Renal cortical epithelial cell (primary cell): ENCODE measurements at places on chromosomes 4 and X.

- DNase-seq = peak; percentile 100
Observed at GRCh38 chr4:13907255-13907751, 279.8 kb upstream of the BOD1L1 start.

GRCh38 chr4:47667552-47667951 is 170.3 kb downstream of the CORIN start:
- DNase-seq = no peak

- DNase-seq = no peak
Observed at GRCh38 chr4:38856046-38856445, 571 bp downstream of the TLR6 start.

DNA sequence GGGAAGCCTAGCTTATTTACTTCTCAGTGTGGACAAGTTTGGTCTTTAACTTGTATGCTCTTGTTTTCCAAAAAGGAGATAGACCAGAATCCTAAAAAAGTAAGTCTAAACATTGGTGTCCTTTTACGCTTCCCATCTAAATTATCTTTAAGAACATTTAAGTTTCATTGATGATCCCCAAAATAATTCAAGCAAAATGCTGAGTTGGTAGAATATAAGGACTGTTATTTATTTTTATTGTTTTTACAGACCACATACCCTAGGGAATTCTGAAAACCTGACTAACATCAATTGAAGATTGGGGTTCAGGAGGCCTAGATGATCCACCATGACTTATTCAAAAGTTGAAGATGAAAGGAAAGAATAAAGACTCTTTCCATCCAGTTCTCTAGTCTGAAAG is 653.0 kb downstream of the CCSER1 start:
- no peak for DNase-seq

DNA sequence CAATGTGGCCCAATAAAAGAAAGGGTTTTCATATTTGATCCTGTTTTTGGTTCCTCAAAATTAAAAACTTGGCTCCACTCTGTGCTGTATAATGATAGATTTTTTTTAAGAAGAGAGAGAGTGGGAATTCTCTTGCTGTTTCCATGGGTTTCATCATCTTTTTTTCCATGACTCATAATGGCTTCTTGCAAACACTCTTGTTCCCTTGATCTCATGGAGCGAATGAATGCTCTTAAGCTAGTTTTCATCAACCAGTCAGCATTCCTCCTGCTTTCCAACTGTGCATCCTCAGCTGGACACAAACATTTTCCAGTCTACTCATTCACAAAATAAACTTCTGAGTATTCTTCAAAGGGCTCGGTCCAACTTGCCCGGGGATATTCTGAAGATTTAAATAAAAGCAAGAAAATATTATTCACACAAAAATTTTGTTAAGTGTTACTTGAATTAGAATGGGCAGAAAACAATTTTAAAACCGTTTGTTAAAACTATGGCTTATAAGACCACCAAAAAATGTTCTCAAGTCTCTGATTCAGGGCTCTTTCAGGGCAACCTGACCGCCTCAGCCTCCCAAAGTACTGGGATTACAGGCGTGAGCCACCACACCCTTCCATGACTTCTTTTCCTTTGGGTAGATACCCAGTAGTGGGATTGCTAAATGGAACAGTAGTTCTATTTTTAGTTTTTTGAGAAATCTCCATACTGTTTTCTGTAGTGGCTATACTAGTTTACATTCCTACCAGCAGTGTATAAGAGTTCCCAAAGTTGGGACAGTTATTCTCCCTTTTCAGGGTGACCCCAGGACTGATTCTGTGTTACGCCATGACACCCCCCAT is 64.7 kb downstream of the TMEM156 start:
- DNase-seq = peak; percentile 96
